GM03348 (cell line): ENCODE measurements at places on chromosomes 13 and 19.
A peak's percentile ranks its signal among the peaks of the same experiment; 100 is the strongest.

- peak; percentile 94 for DNase-seq
Measured at GRCh38 chr19:10812902-10813404, 23.1 kb downstream of the TMED1 start.

DNA sequence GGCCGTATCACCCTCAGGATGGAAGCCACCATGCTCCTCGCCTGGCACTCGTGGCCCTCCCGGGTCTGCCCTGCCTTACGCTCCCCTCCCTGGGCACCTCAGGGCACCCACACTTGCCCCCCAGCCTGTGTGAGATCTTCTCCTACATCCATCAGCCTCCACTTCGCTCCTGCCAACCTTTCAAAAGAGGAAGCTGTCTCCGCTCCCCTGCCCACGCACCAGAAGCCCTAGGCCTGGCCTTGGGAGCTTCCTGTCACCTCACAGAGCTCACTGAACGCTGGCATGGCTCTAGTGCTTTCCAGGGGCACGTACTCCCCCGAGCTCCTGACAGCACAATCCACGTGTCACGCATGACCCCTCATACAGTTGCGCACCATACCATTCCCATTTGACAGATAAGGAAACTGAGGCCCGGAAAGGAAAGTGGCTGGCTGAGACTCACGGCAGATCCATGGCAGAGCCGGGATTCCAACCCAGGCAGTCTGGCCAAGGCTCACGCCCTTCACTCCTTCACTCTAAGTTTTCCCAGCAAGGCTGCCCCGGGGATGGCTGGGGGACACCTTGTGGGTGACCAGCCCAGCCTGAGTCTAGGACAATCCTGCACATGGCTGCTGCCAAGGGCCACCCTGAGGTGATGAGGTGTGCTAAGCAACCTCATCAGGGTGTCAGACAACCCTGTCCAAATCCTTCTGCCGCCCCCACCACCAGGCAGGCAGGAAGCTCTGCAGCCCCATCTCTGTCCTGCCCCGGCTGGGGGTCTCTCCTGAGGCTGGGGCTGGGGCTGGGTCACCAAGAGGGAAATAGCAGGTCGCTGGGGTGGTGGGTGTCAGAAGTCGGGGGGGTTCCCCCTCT is 19.3 kb downstream of the PPP1R12C start:
- DNase-seq = no peak

DNA sequence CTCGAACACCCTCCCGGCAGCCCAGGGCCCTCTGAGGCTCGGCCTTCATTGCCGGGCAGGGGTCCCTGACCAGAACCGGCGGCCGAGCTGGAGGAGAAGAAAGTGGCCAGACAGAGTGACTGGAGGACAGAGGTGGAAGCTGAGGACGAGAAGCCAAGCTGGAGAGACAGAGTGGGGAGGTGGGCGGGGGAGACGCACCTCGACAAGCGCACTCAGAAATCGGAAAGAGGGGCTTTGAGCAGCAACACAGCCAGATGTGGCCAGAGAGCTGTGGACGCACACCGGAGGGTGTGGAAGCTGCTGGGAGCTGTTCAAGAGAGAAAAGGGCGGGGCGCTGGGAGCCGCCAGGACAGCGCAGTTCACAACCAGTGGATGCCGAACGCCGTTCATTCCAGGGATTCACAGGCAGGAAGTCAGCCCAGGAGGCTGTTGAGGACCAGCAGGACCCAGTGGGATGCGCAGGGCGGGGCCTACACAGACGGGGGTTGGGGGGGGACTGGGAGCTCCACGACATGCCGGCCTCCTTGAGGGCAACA is 28.2 kb upstream of the C13orf46 start:
- no peak for DNase-seq

- no peak for DNase-seq
Measured at GRCh38 chr19:50896591-50897190, 14.5 kb downstream of the KLK4 start.

DNA sequence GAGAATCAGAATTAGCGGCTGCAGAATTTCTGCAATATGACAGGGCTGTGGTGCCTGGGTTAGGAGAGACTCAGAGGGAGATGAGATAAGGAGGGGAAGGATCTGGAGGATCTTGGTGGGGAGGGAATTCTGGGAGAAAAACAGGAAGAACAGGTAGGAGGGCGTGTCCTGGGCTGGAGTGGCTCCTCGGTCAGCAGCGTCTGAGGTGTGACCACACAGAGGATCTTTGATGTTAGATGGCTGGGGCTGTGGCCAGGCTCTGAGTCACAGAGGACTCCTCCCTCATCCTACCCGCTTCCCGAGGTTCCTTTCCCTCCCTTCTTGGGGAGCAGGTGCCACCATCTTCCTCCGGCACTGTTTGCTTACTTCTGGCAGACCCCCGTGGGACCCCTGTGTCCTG is 6.4 kb upstream of the KLK6 start:
- no peak for DNase-seq

- DNase-seq = no peak
Measured at GRCh38 chr13:103839460-103839859, 773.2 kb upstream of the SLC10A2 start.

- DNase-seq = no peak
Measured at GRCh38 chr13:65057986-65058385, 2172.2 kb downstream of the PCDH9 start.

DNA sequence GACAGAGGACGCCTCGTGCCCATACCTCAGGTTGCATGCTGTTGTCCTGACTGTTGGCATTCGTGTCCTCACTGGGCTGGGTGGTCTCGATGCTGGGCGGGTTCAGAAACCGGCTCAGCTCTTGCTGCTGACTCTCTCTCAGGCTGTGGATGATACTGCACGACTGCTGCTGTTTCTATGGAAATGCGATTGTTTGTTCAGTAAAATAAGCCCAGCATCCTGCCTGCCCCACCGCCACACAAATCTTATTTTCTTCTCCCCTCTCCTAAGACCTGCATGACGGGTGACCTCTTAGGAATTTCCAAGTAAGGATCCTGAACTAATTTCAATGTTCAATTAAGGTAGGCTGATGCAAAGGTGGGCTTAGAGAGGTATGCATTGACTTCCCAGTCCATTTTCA is 356.5 kb downstream of the NALCN start:
- DNase-seq = no peak
